ENCODE measurements at places on chromosomes 4 and X.

DNA sequence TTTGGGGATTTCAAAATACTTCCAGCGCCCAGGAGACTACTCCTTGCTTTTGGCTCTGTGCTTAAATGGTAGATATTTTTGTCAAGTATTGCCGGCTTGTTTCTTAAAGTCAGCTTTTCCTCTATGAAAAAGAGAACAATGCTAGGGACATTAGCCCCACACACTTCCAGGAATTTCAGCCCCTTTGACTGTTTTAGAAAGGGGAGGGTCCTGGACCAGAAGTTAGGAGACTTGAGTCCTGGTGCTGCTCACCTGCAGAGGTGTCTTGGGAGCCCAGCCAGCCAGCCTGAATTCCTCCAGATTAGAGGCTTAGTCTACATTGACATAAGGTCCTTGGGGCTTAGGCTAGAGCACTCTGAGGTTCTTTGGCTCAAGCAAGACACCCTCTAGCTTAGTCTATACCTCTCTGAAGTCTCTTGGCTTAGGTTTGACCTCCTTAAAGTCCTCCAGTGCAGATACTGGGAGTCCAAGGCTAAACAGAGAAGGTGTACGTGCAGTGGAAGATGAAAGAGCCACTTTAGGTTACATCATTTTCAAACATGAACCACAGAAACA lies 1.6 kb upstream of the SETD7 start:
- DNase-seq = no peak

- no peak for DNase-seq
Observed at GRCh38 chr4:6703786-6704185, 5.9 kb downstream of the MRFAP1L1 start.

GRCh38 chr4:54999003-54999402 lies 126.4 kb downstream of the KDR start:
- peak; percentile 5 for DNase-seq

GRCh38 chr4:132865458-132865857 lies 283.6 kb upstream of the PCDH10 start:
- DNase-seq = no peak

DNA sequence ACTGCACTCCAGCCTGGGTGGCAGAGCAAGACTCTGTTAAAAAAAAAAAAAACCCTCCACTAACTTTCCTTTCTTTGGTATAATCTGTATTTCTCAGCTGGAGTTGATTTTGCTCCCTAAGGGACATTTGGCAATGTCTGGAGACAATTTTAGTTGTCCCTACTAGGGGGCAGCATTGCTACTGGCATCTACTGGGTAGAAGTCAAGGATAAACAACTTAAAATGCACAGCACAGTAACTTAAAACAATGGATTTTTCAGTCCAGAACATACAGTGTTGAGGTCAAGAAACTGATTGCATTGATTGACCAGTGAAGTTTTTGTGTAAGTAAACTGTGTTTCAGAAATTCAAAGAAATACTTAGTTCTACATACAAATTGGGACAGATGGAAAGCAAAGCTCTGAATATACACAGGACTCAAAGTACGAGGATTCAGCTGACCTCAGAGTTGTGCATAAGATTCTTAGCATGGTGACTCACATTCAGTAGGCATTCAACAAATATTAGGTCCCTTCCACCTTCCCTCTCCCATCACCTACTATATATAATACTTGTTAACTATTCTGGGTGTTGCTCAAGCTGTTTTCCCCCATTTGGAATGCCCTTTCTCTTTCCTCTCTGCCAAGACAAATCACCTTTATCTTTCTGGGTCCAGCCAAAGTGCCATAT lies 8.8 kb downstream of the DDX53 start:
- DNase-seq = peak; percentile 7

DNA sequence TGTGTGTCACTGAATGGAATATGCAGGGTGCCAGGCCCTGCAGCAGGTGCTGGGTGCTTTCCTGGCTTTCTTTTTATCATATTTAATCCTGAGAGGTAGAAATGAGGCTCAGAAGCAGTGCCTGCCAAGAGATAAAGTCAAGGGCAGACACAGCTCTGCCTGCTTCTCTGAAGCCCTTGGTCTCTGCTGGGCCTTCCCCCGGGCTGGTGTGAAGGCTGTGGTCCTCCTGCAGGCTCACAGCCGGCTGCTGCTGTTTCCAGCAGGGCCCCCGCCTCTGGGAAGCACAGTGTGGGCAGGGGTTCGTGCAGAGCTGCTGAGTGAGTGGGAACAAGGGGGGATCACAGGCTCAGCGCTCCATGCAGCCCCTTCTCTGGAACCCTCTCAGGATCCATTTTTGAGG lies 49.6 kb downstream of the TBC1D14 start:
- DNase-seq = no peak

GRCh38 chr4:138222046-138222445 lies 20.1 kb downstream of the SLC7A11 start:
- peak; percentile 97 for DNase-seq

- no peak for DNase-seq
Observed at GRCh38 chr4:7159923-7160322, 32.4 kb upstream of the SORCS2 start.

DNA sequence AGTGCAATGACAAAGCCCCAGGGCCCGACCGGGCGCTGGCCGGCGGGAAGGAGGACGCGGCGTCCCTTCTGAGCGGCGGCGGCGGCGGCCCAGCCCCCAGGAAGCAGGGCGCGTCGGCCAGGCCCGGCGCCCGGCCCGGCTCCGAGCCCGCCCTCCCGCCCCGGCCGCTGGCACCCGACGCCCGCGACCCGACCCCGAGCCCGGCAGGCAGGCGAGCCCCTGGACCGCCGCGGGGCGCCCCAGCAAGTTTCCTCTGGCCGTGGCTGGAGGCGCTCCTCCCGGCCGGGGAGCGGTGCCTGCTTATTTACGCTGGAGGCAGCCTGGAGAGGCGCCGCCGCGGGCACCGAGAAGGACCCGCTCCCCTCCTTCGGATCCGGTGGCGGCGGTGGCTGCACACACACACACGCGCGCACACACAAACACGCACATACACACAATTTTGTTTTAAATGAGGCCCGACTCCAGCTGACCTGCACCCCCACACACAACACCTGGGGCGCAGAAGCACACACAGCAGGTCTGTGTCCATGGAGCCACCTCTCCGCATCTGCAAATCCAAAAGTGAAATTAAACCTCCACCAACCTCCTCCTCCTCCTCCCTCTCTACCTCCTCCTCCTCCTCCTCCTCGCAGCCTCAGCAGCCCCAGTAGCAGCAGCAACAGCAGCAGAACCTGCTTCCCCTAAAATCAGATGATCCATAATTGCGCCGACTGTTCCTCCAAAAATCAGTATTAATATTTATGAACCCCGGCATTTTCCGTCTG lies 669 bp downstream of the IRF2 start:
- peak; percentile 26 for DNase-seq

GRCh38 chrX:9378980-9379696 lies 85.7 kb upstream of the TBL1X start:
- DNase-seq = peak; percentile 35

DNA sequence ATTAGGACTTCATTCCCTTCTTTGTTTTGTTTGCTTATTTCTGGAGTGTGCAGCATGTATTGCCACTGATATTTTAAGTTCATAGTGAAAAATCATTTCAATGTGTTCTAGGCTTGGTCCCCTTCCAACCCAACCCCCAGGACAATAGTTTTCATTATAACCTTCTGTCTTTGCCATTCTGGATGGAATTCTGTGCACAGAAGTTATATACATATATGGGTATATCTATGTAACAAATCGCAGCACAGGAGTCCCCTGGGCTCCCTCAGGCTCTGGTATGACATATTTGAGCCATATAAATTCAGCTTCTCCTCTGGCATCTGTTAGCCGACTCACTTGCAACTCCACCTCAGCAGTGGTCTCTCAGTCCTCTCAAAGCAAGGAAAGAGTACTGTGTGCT lies at the start of gene TNMD:
Gene TNMD, plus strand, starts transcription at position 326 of the 400 bp plus-strand sequence. CDS start 83 bp downstream, outside the sequence.
- no peak for DNase-seq

GRCh38 chr4:117134386-117134785 lies 49.0 kb upstream of the TRAM1L1 start:
- peak; percentile 73 for DNase-seq

- no peak for DNase-seq
Observed at GRCh38 chr4:149738156-149738555, 77.5 kb downstream of the IQCM start.

DNA sequence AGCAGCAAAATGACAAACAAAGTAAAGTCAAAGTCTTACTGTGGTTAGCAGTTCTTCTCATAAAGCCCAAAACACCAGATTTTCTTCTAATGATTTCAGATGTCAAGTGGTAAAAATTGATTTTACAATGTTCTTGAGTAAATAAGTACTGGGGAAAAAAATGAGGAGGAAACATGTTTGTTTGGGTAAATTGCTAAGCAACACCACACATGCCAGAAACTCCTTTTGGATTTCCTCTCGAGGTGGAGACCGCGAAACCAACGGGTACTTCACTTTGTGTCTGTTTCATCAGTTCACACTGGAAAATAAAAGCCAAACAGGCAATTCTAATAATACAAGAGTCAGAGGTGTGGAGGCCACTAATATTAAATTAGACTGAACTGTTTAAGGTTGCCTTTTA lies 4.6 kb upstream of the PKD2 start:
- DNase-seq = peak; percentile 40

GRCh38 chr4:10135260-10135659 lies 18.7 kb upstream of the WDR1 start:
- DNase-seq = no peak

- no peak for DNase-seq
Observed at GRCh38 chr4:1501754-1502500, 95.7 kb upstream of the NKX1-1 start.

DNA sequence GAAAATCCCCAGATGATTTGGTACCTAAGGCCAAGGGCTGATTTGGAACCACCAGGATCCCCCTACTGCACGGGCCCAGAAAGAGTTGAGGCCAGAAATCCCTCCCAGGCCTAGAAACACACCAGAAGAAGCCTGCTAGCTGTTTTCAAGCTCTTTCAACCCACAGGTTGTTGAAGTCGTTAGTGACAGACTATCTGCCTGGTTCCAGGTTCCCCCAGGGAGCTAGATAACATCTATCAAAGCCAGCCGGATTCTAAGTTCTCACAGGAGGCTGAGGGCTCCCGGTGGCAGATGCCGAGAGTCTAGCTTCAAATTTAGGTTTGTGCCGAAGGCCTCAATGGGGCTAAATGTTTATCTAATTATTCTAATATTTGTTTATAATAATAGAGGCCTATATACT lies 132.0 kb upstream of the ATP6AP2 start:
- no peak for DNase-seq

DNA sequence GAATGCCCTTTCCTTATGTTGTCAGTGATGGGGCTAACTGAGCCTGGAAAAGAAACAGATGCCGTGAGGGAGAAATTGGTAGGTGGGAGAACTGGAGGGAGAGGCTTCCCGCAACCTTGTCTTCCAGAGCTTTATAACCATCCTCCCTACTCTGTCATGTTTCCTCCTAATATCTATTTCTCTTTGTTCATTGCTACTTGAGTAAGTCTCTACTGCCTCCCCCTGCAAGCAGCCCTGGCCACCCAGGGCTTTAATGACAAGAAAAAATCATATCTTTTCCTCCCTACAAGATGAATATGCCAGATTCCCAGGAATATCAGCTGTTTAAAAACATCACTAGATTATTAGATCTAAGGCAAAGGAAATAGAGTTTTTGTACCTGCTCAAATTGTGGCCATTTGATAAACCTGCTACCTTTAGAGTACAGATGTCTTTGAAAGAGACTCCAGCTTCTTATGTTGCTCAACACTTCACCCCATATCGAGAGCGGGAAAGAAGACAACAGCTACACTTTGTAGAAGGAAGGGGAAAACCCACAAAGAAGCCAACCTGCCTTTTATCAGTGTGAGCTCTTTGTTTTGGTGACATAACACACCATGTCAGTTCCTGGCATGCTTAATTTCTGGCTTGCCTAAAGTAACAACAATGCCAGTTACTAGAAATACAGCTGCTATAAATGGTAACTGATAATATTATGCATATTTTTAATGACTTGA lies 186.6 kb upstream of the LEF1 start:
- DNase-seq = no peak

DNA sequence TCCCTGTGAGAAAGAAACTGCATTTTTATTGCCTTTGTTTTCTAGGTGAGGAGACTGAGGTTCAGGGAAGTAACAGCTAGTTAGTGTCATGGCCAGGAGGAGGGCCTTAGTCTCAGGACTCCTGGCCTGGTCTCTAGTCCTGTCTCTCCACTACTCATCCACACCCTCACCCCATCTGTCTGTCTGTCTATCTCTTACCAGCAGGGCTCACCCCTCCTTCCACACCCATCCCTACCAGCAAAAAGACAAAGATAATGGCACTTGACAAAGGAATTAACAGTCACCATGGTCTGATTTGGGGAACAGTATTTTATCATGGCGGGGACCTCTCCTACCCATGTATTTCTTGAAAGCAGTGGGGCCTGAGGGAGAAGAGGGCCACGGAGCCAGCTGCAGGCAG lies 125.8 kb downstream of the REPS2 start:
- DNase-seq = no peak

- no peak for DNase-seq
Observed at GRCh38 chrX:136453771-136454170, 34.0 kb upstream of the BRS3 start.

- DNase-seq = no peak
Observed at GRCh38 chr4:172865531-172866127, 303.0 kb upstream of the GALNT7 start.

GRCh38 chr4:105274090-105274489 lies 127.4 kb downstream of the TET2 start:
- DNase-seq = no peak

DNA sequence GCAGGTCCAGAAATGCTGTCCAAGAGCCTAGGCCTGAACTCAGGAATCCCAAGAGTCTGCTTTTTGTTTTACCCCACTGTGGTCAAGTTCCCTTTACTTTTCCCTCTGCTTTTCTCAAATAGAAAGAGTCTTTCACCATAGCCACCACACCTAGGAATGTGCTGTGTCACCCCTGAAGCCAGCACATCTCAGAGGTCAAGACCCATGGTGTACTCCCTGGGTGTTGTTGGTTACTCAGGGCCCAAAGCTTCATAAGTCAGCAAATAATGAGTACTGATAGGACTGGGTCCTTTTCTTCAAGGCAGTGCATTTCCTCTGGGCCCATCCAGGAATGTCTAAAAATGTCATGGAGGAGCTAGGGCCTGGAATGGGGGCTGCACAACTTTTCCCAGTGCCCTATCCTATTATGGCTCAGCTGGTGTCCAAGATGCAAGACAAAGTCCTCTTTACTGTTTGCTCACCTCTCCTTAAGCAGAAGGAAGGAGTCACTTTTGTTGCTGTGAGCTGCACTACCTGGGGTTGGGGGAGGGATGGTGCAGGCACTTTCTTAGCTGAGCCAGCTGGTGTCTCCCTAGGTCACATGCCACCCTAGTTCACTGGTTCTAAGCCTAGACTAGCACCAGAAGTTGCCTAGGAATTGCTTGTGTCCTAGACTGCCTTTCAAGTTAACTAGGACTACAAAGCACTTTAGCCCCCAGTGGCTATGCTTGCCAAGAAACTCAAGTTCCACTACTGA lies 62.4 kb upstream of the RXFP1 start:
- DNase-seq = no peak

DNA sequence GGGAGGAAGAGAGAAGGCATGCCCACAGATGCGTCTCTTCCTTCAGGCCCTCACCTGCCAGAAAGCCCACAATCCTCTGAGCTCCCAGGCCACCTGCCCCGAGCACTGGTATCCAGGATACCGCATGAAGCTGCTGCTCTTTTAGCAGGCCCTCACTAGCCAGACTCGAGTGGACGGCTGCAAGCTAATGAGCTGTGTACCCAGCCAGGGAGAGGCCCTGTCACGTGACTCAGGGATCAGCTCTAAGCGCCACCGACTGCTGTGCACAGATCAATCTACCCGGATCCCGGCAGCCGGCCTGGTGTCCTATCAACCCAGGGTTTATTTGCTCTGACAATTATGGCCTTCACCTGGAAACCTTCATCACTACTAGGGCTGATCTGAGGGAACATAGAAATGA lies 39.0 kb downstream of the BCOR start:
- DNase-seq = no peak

- DNase-seq = no peak
Observed at GRCh38 chrX:57367649-57368048, 81.1 kb downstream of the FAAH2 start.
